ENCODE measurements at places on chromosomes 11 and 22.

GRCh38 chr11:61331651-61332050 lies 1.3 kb downstream of the DDB1 start:
- DNase-seq: no peak

GRCh38 chr11:129935723-129936122 lies 40.3 kb upstream of the NFRKB start:
- no peak for DNase-seq

DNA sequence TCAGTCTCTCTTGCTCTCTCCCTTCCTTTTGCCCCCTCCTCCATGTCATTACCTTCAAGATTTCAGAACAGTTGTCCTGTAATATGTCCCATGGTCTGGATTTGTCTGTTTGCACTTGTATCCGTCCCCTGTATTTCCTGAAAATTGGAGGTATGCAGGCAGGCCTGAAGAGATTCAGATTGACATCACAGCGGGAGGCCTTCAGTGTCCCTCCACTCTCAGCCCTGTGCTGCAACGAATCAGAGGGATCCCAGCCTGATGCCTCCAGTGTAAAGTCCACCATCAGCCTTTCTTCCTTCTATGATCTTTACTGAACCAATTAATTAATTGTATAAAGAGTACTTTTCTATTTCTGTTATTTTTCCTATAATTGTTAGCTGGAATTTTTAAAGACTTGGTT lies 57.3 kb downstream of the ELMOD1 start:
- DNase-seq: no peak

GRCh38 chr22:45202333-45203149 lies 38.2 kb downstream of the KIAA0930 start:
- DNase-seq: no peak

- DNase-seq: no peak
Observed at GRCh38 chr11:45109400-45109799, 37.0 kb upstream of the PRDM11 start.

DNA sequence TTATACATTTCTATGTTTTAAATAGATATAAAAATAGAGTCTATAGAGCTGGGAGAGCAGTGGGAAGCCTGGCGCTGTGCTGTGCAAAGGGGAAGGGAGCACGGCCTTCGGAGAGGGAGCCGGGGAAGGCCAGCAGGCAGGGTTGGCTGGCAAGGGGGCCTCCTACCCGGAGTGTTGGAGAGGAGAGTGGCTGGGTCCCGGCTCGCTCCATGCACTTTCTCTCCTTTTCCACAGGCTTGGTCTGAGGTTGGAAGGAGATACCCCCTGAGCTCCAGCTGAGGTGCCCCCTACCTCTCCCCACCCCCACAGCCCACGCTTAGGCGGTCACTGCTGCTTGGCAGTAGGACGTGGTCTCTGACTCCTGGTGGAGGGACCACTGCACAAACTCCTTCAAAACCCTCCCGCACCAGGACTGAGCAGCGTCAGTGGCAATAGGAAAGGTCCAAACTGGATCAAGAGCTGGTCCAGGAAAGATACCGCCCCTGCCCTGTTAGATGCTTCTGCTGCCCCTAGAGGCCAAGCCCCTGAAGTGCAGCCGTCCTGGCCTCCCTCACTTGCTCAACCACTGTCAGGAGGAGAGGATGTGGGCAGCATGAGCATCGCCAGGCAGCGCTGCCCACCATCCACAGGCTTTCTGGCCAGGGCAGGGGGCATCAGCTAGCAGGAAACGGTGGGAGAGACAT lies 52.9 kb downstream of the SYT13 start:
- peak; percentile 40 for DNase-seq

- no peak for DNase-seq
Observed at GRCh38 chr11:13009921-13010748, 1.0 kb downstream of the RASSF10 start.

- DNase-seq: no peak
Observed at GRCh38 chr11:131938351-131938751, 567.9 kb downstream of the NTM start.

DNA sequence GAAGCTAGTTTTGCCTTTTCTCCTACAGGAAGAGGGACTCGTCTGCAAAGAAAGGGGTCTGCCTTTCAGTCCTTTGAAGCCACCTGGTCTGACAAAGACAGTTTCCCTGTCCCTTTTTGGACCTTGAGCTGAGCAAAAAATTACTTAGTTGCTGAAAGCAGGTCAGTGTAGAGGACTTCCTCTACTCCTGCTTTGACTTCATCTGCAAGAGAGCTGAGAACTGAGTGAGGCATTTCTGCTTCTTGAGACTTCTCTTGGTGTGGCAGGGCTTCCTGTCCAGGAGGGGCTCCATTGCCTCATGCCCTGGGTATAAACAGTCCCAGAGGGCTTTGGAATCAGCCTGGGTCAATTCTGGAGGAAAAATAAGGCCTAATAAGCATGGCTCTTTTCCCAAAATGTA lies 73.1 kb downstream of the ZNRF3 start:
- DNase-seq: no peak

DNA sequence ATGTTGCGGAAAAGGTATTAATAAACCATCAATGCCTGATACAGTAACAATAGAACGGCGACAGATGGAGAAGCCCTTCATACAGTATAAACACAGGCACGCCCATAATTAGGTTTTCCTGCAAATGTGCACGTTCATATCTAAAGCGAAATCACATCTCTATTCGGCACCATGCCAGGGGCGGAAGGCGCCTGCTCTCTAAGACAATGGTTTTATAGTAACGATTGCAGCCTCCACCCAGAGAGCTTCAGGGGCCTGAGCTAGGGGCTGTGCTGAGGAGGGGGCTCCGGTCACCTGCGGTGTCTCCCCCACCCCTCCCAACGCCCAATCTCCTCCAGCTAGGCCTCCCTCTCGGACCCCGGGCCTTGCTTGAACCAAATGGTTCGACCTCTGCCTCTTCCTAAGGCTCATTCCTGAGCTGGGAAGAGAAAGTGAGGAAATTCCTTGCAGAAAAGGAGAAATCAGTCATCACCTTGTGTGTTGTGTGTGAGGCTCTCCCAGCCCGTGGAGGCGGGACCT lies 9.6 kb downstream of the KRTAP5-5 start:
- DNase-seq: no peak

- DNase-seq: no peak
Observed at GRCh38 chr11:95586155-95586554, 203.4 kb downstream of the FAM76B start.

DNA sequence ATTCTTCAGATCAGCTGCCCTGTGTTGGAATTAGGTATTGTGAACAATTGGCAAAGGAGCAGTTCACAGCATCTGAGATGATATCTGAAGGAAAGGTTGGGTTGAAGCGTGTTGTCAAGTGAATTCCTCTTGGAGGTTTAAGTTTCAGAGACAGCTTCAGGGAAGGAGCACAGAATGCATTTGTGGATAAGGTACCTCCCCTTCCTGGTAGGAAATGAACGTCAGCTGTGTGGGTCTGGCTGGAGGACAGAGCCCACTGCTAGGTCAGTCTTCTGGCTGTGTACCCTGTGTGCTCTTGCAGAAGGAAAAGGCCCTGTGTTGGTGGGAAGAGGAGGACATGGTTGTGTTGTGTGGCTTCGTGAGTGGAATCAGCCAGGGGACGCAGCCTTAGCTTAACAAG lies 88.1 kb upstream of the GAL start:
- DNase-seq: no peak

GRCh38 chr22:44192098-44192815 lies 11.5 kb downstream of the PARVG start:
- no peak for DNase-seq

DNA sequence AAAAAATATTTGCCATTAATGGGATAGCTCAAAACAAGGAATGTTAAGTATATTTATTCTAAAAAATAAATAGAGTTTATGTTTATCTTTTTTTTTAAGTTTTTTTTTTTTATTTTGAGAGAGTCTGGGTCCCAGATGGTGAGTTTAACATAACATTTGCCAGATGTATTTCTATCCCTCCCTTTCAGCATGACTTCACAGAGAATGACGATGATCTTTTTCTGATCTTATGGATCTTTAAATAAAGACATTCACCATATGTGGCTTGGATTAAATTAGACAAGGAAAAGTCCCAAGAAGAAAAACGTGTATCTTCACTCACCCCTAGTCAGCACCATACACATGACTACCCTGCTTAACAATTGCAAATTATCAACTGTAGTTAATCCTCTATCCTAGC lies 839.8 kb upstream of the CNTN5 start:
- no peak for DNase-seq

DNA sequence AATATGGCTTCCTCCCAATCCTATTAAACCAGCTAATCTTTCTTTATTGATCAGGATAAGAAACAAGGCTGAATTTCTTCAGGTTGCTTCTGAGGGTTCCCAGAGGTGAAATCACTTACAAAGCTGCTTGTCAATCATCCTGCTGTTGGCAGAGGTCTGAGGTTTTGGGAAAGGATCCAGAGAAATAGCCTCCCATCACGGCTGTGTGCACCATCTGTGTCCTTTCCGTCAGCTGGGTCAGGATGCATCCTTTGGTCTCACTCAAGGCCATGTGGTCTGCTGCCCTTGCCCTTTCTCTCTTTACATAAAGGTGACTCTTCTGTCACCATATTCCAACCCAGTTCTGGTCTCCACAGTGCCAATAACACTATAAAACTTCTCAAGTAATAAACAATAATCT lies 113.4 kb upstream of the TEAD1 start:
- DNase-seq: no peak

- DNase-seq: no peak
Observed at GRCh38 chr22:45475063-45475747, 27.5 kb upstream of the FBLN1 start.

GRCh38 chr22:17331690-17332089 lies 37.6 kb upstream of the CECR2 start:
- no peak for DNase-seq

DNA sequence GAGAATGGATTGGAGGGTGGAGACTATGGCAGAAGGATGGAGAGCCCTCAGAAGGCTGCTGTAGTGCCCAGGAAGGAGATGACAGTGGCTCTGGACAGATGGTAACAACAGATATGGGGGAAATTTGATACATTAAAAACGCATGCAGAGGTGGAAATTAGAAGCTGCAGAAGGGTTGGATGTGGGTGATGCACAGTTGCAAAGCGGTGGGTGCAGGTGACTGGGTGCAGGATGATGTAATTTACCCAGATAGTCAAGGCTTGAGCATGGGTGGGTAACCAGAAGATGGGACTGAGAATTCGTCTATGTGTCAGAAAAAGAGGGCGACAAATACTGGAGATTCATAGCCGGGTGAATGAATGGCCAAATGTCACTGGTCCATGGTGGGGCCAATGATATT lies 570.3 kb downstream of the MN1 start:
- no peak for DNase-seq
